ENCODE measurements at places on chromosomes 16 and 17. TPM values are rescaled to one million over a fixed set of nuclear protein-coding genes. Genes with fewer than 3 reads are reported as not detected.

The EXOC7 gene
- 131 TPM for total RNA-seq

- DNase-seq: no peak
These were observed 16.2 kb downstream of the GLIS2 start for GRCh38 chr16:4332083-4332482.

GRCh38 chr17:21012736-21013135, 30.1 kb downstream of the USP22 start:
- no peak for DNase-seq

DNA sequence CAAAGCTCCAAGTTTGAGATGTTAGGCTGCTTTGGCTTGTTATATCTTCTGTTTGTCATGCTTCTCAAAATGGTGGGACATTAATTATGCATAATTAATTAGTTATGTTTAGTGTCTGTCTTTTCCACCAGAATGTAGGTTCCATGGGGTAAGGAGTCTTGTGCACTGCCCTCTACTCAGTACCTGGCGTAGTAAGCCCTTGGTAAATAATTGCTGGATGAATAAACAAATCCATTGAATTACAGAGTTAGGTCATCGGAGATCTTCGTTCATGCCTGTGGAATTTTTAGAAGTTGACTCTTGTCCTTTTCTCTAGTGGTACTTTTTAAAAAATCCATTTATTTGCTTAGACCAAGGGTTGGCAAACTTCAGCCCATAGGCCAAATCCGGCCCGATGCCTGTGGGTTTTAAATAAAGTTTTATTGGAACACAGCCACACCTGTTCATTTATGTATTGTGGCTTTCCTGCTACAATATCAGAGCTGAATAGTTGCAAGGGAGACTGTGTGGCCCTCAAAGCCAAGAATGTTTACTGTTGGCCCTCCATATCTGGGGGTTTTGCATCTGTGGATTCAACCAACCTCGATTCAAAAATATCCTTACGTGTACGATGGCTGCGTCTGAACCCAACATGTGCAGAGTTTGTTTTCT, 524.8 kb upstream of the EEF2KMT start:
- no peak for DNase-seq

DNA sequence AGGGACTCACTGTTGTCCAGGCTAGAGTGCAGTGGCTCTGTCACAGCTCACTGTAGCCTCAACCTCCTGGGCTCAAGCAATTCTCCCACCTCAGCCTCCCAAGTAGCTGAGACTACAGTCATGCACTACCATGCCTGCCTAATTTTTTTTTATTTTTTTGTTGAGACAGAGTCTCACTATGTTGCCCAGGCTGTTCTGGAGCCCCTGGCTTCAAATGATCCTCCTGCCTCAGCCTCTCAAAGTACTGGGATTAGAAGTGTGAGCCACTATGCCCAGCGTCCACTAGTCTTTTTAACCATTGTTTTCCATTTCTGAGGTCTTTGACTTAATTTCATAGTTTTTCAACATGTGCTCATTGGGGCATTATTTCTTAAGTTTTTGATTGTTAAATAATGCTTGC, 13.5 kb downstream of the NSRP1 start:
- no peak for DNase-seq

- no peak for DNase-seq
These were observed 583.3 kb downstream of the HS3ST4 start for GRCh38 chr16:26275021-26275590.

All from thyroid gland (tissue), 4 donors.